IPS DF 6.9 (cell line): ENCODE measurements at places on chromosomes 4 and X.
A peak's percentile ranks its signal among the peaks of the same experiment; 100 is the strongest.

- DNase-seq: no peak
These were observed 6.7 kb downstream of the MRFAP1 start for GRCh38 chr4:6647169-6647568.

DNA sequence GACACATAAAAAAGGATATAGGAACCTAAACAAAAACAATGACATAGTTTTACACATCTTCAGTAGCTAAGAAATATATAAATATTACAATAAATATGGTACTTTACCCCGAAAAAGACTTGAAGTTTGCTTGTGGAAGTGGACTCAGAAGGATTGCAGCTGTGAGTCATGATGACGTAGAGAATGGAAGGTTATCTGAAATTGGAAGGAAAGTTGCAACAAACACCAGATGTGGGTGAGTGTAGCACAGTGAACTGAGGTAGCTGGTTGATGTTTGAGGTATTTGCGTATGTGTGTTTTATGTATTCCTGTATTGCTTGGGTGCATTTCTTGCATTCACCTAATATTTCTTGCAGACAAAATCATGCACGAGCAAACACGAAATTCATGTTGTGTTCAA lies 113.0 kb downstream of the ARX start:
- DNase-seq: no peak

DNA sequence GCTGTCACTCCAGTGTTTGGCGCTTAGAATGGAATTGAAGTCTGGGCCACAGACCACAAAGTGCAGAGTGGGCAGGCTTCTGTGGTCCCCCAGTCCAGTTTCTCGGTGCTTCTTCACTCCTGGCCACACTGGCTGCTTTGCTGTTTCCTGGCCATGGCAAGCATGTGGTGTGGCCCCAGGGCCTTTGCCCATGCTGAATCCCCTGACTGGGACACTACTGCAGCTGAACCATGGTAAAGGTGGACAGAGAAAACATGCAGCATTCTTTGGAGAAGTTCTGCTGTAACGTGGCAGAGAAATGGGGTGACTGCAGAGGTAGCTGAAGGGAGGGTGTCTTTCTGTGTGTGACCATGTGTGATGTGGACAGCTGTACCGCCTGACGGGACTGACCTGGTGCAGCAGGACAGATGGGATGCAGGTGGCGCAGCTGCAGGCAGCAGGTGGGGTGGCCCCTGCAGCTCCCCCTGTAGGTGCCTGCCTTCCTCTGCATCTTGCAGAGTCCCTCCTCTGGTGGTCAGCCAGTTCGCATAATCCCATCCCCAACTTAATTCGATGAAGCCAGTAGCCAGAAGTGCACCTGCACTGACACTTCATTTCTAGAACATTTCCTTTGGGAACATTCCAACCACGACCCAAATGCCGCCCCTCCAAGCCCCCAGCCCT lies 13.2 kb upstream of the S100P start:
- DNase-seq: no peak

DNA sequence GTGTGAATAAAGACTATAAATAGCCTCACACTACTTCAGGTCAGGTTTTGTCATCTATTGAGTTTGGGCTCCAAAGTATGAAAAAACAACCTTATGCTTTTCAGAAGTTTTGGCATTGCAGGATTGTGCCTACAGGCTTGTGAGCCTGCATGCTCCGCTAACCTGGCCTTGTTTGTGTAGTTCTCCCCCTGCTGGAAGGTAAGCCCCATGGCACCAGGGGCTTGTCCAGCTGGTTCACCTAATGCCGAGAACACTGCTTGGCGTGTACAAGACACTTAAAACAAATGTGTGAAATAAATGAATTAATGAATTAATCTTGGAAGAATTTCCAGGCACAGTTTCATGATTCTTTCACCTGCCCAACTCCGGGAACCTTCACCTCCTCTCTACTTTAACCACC lies 1.8 kb upstream of the HSD17B10 start:
- peak; percentile 25 for DNase-seq

GRCh38 chr4:40423735-40424134 lies 88.6 kb downstream of the CHRNA9 start:
- no peak for DNase-seq

GRCh38 chr4:53748328-53748772 lies 157.1 kb upstream of the LNX1 start:
- no peak for DNase-seq

- no peak for DNase-seq
These were observed 101.9 kb upstream of the SFRP2 start for GRCh38 chr4:153890761-153891160.

GRCh38 chrX:32137525-32137924 lies 1065.7 kb upstream of the FTHL17 start:
- DNase-seq: no peak

DNA sequence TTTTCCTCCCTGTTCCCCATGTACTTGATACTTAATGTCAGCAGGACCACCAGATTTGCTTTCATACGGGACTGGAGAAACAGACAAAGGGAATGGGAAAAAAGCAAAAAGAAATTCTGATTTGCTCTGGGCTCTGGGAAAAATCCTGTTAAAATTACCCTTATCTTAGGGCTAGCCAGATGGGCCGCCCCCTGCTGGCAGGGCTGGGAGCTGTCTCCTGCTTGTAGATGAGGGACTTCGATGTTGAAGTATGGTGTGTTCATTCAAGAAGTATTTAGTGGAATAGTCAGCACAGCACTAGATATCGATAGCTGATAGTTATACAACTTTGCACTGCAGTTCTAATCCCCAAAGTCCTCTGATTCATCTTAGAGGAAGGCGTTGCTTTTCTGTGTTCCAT lies 45.8 kb downstream of the BCORL1 start:
- DNase-seq: no peak

DNA sequence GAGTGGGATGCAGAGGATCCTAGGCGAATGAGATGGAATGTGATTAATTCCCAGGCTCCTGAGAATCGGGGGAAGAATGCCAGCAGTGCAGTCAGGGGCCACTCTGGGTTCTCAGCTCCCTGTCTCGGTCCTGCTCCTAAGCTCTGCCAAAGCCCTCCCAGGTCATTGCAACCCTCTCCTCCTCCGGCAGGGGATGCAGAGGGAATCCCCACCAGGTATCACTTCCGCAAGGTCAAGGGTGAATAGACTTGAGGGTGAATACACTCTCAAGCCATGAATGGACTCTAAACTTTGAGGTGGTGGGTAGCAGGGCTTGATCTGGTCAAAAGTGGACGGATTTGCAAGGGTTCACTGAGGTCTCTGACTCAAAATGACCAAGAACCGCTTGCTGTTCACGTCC lies 139.3 kb upstream of the MXRA5 start:
- DNase-seq: no peak

GRCh38 chr4:88729146-88729760 lies 31.6 kb upstream of the NAP1L5 start:
- no peak for DNase-seq

DNA sequence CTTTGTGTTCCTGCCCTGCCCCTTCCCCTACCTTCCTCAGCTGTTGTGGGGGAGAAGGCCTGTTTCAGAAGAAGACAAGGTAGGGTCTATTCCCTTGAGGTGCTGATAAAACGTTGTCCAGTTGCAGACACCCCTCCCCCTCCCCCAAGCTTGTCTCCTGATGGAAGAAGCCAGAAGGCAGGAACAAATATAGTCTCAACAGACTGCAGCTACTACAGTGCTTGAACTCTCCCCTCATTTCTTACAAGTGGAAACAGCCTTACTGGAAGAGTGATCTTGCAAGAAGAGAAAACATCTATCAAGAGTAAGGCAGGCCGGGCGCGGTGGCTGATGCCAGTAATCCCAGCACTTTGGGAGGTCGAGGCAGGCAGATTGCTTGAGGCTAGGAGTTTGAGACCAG lies 11.0 kb upstream of the MAP7D3 start:
- no peak for DNase-seq

- DNase-seq: peak; percentile 20
These were observed 102.6 kb downstream of the FSTL5 start for GRCh38 chr4:162061214-162061613.

GRCh38 chrX:107935200-107935599 lies 47.0 kb downstream of the TEX13B start:
- no peak for DNase-seq

GRCh38 chrX:122566401-122566800 lies 617.7 kb upstream of the GRIA3 start:
- no peak for DNase-seq

GRCh38 chrX:78661836-78662235 lies 2.7 kb upstream of the RTL3 start:
- no peak for DNase-seq

DNA sequence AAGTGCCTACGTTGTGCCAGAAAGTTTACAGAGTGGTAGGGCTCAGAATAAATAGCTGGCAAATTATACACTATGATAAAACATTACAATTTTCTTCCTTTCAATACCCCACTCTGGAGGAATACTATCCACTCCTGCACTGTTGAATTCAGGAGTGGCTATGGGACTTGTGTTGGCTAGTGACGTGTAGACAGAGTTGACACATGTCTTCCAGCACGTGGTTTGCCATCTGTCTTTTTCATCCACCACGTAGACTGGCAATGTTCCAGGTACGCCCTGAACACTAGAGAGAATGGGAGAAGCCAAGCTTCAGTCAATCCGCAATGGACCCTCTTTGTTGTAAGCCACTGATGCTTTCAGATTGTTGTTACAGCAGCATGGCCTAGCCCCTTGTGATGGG lies 168.8 kb upstream of the RBPJ start:
- DNase-seq: no peak

GRCh38 chr4:128571747-128572146 lies 237.8 kb upstream of the JADE1 start:
- DNase-seq: no peak

- DNase-seq: no peak
These were observed 12.8 kb upstream of the GPR82 start for GRCh38 chrX:41711021-41711667.

DNA sequence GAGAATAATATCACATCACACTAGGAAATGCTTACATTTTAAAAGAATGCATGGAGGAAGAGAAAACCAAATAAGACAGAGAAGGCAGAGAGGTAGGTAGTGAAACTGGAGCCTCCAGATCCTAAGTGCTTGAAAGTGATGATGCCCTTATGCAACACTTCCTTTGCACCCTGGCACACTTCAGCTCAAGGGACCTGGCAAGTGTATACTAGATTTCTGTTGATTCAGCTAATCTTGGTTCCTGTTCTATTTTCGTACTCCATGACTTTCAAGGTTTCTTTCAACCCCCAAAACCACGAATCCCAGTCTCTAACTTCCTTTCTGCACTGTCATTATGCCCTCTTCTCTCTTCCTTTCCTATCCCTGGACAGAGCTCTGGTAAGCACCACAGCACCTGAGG lies 36.9 kb upstream of the SH3KBP1 start:
- no peak for DNase-seq

GRCh38 chrX:112571388-112571787 lies 108.3 kb downstream of the LHFPL1 start:
- DNase-seq: no peak

GRCh38 chr4:148048598-148048997 lies 316.7 kb downstream of the ARHGAP10 start:
- DNase-seq: no peak

GRCh38 chrX:10952619-10953018 lies 158.5 kb upstream of the HCCS start:
- DNase-seq: no peak

DNA sequence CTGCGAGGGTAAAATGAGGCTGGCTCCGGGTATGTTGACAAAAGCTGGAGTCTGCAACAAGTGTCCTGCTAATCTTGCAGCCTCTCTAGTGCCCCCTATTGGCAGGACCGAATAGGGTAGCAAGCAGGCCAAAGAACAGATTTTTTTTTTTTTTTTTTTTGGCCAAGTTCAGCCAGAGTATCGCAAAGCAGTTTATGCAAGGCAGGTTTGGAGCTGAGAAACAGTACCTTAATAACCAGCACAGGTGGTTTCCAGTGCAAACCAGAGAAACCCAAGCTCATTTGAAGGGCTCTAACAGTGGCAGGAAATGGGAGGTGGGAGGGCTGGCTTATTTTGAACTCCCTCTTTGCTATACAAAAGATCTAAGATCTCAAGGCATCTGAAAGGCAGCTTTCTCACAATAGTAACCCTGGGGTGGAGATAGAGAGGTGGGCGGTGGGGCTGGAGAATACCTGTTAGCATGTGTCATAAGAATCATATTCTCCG lies 38.2 kb upstream of the OCIAD2 start:
- DNase-seq: no peak

DNA sequence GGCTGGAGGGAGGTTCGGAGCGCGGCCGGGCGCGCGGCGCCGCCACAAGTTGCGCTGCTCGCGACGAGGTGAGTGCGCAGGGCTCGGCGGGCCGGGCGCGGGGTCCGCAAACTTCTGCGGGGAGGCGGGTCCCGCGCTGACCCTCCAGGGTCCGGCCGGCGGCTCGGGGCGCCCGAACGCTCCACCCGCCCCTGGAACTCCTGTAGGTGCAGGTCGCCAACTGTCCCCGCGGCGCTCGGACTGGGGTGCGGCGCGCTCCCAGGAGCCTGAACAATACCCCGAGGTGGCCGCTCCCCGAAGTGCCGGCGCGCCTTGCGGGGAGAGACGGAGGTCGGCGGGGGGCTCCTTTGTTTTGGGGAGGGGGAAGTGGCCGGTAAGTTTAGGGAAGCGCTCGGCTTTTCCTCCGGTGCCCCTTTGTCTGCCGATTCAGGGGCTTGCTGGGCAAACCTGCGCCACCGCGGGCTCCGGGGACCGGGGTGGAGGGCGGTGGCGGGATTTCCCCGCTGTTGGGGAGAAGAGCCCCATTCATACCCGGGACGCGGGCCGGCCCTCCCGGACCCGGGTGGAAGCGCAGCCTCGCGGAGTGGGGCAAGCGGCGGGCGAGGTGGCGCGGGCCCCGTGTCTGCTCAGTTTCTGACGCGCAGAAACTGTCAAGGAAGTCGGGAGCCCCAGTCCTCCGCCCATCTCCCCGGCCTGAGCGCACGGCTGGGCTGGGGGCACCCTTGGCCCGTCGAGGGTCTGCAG lies 694 bp downstream of the TBL1X start:
- DNase-seq: no peak

DNA sequence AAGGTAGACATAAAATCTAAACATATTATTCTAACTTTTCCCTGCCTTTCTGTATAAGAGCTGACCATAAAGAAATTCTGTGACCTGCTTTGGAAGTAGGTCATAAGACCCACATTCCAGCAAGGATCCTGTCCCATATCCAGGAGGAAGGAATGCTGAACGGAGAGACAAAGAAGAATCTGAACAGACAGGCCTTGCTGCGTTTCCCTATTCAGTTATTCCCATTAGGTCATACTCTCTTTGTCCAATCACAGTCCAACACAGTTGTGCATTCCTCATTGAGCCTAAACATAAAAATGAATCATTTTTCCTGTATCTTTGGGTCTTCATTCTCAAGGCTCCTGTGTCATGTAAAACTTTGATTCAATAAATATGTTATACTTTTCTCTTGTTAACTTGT lies 287.6 kb upstream of the TAPT1 start:
- no peak for DNase-seq

DNA sequence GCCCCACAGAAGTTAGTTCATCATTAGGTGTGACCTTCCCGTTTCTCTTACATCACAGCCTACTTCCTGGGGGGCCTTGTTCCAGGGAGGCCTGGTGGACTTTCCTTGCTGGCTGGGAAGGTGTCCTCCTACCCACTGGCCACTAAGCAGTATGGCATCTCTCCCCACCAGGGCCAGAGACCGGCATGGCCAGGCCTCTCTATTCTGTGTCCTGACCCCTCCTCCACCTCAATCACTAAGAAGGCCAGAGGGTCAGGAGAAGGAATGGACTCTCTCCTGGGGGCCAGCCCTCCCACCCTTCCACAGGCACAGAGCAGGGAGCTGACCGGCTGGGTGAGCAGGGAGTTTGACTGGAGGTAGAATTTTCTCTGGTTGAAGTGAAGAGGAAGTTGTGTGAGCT lies 81.9 kb downstream of the PJA1 start:
- DNase-seq: no peak

- DNase-seq: no peak
These were observed 7.3 kb downstream of the TREX2 start for GRCh38 chrX:153438532-153438931.

GRCh38 chr4:149709640-149710039 lies 106.0 kb downstream of the IQCM start:
- DNase-seq: no peak
